ENCODE measurements at places on chromosomes 11 and 22. TPM values are rescaled to one million over a fixed set of nuclear protein-coding genes. Genes with fewer than 3 reads are reported as not detected.

- DNase-seq, result peak; percentile 88
These were observed 46.0 kb upstream of the PARVA start for GRCh38 chr11:12331239-12331874.

DNA sequence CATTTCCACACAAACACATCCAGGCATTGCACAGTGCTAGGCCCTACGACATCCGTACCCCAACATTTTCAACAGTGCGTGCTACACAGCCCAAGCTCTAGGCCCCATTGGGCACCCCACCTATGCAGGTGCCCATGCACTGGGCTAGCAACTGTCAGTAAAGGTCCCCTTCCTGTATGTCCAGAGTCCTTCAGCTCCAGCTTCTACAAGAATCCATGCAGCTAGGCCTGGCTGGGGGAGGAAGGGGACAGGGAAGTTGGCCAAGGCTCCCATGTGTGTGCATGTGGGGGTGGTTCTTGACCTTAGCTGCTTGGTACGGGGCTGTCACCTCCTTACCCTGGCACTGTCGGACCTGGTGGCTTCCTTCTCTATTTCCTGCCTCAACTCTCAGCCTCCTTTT, 1.3 kb downstream of the B3GAT1 start:
- no peak for DNase-seq

DNA sequence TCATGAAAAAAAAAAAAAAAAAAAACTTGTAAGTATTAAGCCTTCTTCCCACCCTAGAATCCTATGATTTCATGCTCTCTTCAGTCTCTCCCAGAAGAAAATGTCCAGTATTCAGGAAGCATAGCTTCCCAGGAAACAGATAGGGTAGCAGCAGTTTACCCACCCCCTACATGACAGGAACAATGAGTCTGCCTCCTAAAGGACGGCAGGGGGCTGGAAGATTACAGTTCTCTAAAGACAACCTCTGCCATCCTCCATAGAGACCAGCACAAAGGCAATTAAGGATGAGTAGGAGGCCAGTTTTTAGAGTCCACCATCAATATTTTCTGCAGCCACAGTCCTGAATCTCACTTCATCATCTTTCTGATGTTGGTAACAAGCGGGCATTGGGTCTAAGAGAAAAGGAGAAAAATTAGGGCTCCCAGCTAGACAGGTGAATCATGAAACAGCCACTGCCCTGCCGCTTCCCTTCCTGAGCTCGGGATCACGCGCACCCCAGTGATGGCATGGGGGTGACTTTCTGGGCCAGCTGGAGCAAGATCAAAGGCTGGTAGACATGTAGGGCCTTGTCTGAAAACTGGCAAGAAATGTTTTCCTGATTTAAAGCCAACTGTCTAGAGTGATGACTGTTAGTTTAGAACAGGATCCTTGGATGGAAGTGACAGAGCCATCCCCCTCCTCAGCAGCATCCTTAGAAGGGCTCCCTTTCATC, 322.8 kb downstream of the LARGE1 start:
- no peak for DNase-seq

DNA sequence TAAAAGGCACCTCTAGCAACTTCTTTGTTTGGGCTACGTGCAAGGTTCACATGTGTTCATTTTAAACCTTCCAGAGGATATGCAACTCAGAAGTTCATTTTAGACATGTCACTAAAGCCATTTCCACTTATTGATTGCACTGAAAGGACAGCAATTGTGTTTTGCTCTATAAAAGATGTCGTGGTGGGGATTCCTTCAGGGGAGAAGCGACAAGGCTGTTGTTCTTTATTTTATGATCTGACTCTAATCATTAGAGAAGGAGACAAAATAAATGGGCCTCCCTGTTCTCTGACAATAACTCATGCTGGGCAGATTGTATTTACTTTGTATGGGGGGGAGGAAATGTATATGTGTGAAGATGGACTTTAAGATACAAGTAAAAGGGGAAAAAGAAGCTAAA, 370.1 kb upstream of the ARHGAP42 start:
- no peak for DNase-seq

- DNase-seq, result no peak
These were observed 13.3 kb downstream of the RBFOX2 start for GRCh38 chr22:36015155-36015810.

The HDHD5 gene
- total RNA-seq, result 31.4 TPM

All from IMR-90 (cell line).